Activated naive CD4-positive, alpha-beta T cell treated with anti-CD3 and anti-CD28 coated beads for 36 hours (primary cell): ENCODE measurements at places on chromosomes 12 and 14.
A peak's percentile ranks its signal among the peaks of the same experiment; 100 is the strongest.

DNA sequence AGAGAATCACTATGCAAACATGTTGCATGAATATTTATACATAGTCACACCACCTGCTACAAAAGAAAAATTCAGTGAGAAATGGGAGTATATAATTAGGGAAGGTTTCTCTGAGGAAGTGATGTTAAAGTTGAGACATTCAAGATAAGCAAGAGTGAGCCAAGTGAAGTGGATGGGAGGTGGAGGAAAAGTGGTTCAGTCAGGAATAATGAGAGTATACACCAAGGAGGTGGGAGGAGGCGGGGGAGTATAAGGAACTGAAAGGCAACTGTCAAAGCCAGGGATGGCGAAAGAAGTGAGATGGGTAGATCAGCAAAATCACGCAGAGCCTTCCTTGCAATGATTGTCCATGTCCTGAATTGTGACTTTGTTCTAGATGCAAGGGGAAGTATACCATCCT, 33.7 kb downstream of the PRKD1 start:
- H3K4me1 ChIP-seq, result no peaks in the 10 kb centered on the region
- H3K36me3 ChIP-seq, result no peaks in the 10 kb centered on the region
- no peak overlapping the region for H3K27ac ChIP-seq
- H3K4me3 ChIP-seq, result no peak overlapping the region
- DNase-seq, result no peak
- no peaks in the 10 kb centered on the region for H3K27me3 ChIP-seq

DNA sequence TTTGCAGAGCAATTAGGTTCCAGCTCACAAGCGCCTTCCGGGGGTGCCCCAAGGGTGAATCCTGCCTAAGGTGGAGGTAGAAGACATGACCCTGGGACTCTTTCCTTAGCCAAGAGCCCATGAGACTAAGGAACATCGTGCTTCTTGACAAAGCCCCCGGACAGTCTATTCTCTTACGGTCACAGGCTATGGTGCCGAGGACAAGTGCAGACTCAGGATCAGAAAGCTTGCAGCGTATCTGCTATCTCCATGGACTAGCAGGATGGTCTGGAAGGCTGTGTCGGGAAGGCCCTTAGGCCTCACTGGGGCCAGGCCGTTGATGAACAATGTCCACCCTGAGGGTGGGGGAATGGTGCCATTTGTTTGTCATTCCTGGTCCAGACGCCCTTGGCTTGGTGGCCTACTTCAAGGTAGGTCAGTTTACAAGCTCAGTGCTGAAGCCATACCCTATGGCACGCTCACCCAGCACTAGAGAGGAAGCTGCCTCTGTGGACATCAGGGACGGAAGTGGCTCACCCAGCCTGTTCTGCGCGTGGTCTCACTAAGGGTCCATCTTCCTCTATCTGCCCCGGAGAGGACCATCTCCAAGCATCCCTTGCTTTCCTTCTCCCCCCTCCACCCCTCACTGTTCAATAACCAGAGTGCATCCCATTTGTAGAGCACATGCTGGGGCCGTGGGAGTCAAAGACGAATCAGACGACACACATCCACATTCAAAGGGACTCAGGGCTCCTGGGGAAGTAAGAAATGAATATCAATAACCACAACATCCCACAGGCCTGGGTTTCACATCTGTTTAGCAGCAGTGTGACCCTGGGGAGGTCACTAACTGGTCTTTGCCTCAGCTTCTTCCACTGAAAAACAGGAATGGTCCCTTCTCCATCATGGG, 45.0 kb upstream of the IQSEC3 start:
- peaks cover 22% of the 10 kb centered on the region for H3K4me1 ChIP-seq
- no peak for DNase-seq
- H3K36me3 ChIP-seq, result peaks cover 12% of the 10 kb centered on the region
- H3K27me3 ChIP-seq, result no peaks in the 10 kb centered on the region
- H3K27ac ChIP-seq, result no peak overlapping the region
- H3K4me3 ChIP-seq, result no peak overlapping the region

DNA sequence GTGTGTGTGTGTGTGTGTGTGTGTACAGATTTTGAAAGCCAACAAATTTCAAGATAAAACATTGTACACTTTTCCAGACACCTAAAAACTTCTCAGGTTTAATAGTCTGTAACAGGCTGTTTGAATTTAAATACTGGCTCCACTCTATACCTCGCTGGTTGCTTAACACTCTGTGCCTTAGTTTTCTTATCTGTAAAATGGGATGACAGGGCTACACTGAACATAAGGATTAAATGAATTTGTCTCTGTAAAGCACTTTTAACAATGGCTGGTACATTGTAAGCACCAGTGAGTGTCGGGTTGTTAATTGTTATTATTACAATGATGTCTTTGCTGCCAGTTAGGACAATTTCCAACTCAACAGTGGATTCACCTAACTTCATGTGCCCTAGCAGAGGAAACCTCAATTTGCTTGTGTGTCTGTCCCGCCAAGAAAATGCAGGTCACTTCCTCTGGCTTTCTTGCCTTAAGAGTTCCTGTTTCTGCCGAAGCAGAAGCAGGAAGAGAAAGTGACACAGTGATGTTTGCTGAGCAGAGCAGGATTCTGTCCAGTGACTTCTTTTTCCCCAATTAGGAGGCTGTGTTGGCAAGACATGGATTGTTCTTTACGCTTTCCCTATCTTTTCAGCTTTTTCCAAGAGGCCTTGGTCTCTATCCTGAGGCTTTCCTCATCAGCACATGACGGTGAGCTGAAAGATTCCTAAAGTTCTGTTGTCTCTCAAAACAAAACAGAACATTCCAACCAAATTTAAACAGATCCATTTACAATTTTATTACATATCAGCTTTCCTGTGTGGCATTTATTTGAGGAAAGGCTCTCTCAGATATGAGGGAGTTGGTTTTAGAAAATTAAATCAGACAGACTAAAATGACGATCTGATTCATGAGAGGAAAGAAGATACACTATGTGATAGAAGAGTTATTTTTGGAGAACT, 154.1 kb upstream of the ATP2B1 start:
- H3K4me1 ChIP-seq, result peaks cover 38% of the 10 kb centered on the region
- peak overlapping the region; percentile 92 for H3K27ac ChIP-seq
- peak; percentile 57 for DNase-seq
- no peaks in the 10 kb centered on the region for H3K27me3 ChIP-seq
- H3K36me3 ChIP-seq, result no peaks in the 10 kb centered on the region

DNA sequence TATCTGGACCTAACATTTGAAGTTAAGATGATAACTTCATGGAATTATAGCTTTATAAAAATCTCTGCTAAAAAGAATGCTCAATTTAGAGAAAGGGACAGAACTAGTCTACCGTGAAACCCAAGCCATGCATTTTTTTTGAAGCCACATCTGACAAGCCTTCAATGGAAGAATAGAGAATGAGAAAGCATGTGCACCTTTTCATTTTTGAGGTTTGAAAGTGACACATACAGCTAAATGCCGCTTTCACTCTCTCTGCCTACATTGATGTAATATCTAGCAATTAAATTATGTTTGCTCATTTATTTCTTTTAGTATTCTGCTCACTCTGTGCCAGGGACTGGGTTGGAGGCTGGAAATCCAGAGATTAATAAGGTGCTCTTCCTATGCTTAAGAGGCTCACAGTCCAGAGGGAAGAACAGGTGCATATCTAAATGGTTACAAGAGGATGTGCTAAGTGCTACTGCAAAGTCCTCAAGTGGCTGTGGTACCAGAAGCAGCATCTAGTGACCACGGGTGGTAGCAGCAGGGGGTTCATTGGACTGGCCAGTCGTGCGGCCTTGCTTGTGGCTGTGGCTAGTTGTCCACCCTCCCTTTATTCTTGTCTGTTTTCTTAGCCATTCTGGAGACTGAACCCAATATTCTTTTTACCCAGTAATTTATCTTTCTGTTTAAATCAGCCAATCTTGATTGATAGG, 60.4 kb downstream of the PPP1R36 start:
- H3K4me3 ChIP-seq, result no peak overlapping the region
- no peak for DNase-seq
- no peak overlapping the region for H3K27ac ChIP-seq

GRCh38 chr14:34128665-34129064, 177.8 kb upstream of the EGLN3 start:
- no peaks in the 10 kb centered on the region for H3K4me1 ChIP-seq
- H3K27me3 ChIP-seq, result no peaks in the 10 kb centered on the region
- H3K27ac ChIP-seq, result no peak overlapping the region

GRCh38 chr14:25050269-25051150, 563 bp upstream of the STXBP6 start:
- no peak overlapping the region for H3K27ac ChIP-seq
- H3K4me3 ChIP-seq, result peak overlapping the region; percentile 51
- H3K36me3 ChIP-seq, result no peaks in the 10 kb centered on the region
- no peak for DNase-seq
- H3K27me3 ChIP-seq, result peaks cover 42% of the 10 kb centered on the region
- H3K4me1 ChIP-seq, result peaks cover 9% of the 10 kb centered on the region

- H3K27ac ChIP-seq, result no peak overlapping the region
- DNase-seq, result no peak
- no peaks in the 10 kb centered on the region for H3K36me3 ChIP-seq
Observed at GRCh38 chr12:65121956-65122469, 908 bp upstream of the WIF1 start.

GRCh38 chr12:114406984-114407841, 1.3 kb upstream of the TBX5 start:
- peaks cover 16% of the 10 kb centered on the region for H3K4me1 ChIP-seq
- H3K4me3 ChIP-seq, result no peak overlapping the region
- DNase-seq, result no peak
- no peaks in the 10 kb centered on the region for H3K36me3 ChIP-seq
- peaks cover 84% of the 10 kb centered on the region for H3K27me3 ChIP-seq
- no peak overlapping the region for H3K27ac ChIP-seq

DNA sequence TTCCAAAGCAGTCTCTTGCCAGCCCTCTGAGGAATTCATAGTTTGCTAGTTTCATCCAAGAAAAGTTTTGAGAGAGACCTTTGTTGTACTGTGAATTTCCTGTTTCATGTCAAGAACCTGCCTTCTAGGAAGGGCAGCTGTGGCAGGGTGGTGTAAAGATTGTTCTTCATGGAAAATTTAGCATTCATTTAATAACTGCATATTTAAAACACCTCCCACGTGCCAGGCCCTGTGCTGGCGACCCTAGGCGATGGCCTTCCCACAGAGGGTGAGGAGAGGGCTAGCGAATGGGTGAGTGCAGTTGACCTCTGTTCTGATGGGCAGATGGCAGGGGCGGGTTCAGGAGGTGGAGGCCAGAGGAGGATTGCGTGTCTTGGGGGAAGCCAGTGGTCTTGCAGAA, 43.2 kb downstream of the MLXIP start:
- no peak for DNase-seq
- H3K4me1 ChIP-seq, result peaks cover 40% of the 10 kb centered on the region
- H3K4me3 ChIP-seq, result no peak overlapping the region
- H3K36me3 ChIP-seq, result no peaks in the 10 kb centered on the region
- H3K27me3 ChIP-seq, result no peaks in the 10 kb centered on the region
- no peak overlapping the region for H3K27ac ChIP-seq

DNA sequence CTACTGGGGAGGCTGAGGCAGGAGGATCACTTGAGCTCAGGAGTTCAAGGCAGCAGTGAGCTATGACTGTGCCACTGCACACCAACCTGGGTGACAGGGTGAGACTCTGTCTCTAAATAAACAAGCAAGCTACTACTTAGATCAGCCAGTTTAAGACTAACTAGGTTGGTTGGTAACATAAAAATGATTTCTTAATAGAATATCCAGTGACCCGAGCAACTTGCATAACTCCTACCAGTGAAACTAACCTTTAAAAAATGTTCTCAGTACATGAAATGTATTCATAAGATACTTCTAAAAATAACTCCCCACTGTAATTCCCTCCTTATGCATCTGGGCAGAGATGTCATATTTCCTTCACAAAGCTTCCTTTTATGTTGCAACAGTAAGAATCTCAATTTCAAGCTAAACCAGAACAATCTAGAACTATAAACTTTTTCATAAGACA, 15.9 kb downstream of the TAOK3 start:
- H3K27ac ChIP-seq, result peak overlapping the region; percentile 90
- H3K36me3 ChIP-seq, result peaks cover 13% of the 10 kb centered on the region
- peak; percentile 33 for DNase-seq

- no peaks in the 10 kb centered on the region for H3K36me3 ChIP-seq
- peaks cover 13% of the 10 kb centered on the region for H3K27me3 ChIP-seq
- peaks cover 8% of the 10 kb centered on the region for H3K4me1 ChIP-seq
- peak within 1 kb of the TSS; percentile 59 for H3K27ac ChIP-seq
- DNase-seq, result peak; percentile 60
- peak within 1 kb of the TSS; percentile 87 for H3K4me3 ChIP-seq
Observed at GRCh38 chr12:29148911-29149690, at the start of gene FAR2. Gene FAR2 (plus strand): TSS chr12:29149278. CDS start chr12:29270450, 121,172 bp downstream.

DNA sequence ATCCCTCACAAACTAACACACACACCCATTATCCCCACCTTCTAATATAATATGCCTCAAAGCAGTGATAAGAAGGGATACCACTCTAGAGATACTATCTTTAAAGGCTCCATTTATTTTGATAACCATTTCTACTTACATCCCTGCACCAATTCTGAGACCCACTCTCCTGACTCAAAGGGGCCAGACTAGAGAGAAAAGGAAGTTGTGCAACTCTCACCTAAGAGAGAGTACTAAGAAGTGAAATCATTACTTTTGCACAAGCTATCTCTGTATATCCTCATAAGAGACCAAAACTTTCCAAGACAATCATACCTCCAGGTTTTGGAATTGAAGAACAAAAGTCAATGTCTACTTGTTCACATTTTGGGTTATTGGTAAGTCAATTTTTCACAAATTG, 45.4 kb upstream of the USP15 start:
- no peak overlapping the region for H3K4me3 ChIP-seq

DNA sequence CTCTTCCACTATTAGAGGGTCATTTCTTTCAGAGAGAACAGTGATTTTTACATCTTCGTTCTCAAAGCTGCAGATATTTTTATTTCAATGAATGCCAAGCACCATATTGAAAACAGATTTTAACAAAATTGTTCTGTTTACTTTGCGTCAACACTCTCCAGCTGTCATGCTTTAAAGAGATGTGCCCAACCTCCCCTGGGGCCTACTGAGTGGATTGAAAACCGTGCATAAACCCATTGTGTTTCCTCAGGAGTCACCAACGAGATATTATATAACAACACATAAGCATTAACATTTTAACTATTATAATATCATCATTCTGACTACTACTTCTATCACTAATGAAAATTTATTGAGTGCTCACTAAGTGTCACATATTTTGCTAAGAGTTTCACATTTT, 81.6 kb downstream of the MYF5 start:
- no peak overlapping the region for H3K27ac ChIP-seq
- no peaks in the 10 kb centered on the region for H3K36me3 ChIP-seq
- H3K4me1 ChIP-seq, result no peaks in the 10 kb centered on the region
- H3K27me3 ChIP-seq, result no peaks in the 10 kb centered on the region

GRCh38 chr12:57515934-57516541, 4.3 kb downstream of the DDIT3 start:
- no peak overlapping the region for H3K4me3 ChIP-seq
- peak overlapping the region; percentile 58 for H3K27ac ChIP-seq
